CD4-positive, alpha-beta T cell treated with Interleukin-15 for 1 hour (primary cell): ENCODE measurements at places on chromosomes 12 and 14.

GRCh38 chr14:54845641-54846040, 57.0 kb downstream of the GCH1 start:
- DNase-seq, result no peak

- DNase-seq, result no peak
These were observed 97.2 kb upstream of the KRAS start for GRCh38 chr12:25347716-25348592.

GRCh38 chr12:32881107-32881506, 15.5 kb downstream of the PKP2 start:
- DNase-seq, result no peak

DNA sequence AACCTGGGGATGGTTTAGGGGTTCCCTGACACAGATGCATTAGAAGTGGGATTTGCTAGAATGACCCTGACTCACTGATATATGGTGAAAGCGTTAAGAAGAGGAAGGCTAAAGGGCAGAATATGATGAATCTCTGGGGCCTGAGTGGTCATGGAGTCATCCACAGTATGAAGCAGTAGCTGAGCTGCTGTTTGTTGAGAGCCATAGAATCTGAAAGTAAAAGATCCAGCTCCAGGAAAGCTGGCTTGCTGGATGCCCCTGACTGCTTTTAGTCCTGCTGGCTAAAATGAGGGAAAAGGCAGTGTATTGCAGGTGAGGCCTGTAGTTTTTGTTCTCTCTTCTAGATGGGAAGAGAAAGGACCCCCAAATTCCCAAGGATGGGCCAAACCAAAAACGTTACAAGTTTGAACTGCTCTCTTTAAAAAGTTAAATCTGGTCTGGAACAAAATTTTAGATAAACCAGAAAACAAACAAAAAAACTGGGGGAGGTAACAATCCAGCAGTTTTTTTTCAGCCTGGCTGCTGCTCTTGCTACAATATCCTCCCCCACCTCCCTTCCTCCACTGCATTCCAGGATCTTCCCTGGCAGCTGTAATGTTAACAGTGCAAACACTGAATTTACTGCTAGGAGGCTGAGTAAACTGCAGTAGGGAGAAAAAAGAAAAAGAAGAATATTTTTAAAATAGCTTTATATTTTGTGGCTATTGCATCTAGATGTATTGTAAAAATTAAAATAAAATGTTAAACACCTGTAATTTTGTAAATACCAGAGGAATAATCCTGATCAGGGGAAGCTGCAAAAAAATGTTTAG, 16.5 kb downstream of the SEL1L start:
- no peak for DNase-seq

DNA sequence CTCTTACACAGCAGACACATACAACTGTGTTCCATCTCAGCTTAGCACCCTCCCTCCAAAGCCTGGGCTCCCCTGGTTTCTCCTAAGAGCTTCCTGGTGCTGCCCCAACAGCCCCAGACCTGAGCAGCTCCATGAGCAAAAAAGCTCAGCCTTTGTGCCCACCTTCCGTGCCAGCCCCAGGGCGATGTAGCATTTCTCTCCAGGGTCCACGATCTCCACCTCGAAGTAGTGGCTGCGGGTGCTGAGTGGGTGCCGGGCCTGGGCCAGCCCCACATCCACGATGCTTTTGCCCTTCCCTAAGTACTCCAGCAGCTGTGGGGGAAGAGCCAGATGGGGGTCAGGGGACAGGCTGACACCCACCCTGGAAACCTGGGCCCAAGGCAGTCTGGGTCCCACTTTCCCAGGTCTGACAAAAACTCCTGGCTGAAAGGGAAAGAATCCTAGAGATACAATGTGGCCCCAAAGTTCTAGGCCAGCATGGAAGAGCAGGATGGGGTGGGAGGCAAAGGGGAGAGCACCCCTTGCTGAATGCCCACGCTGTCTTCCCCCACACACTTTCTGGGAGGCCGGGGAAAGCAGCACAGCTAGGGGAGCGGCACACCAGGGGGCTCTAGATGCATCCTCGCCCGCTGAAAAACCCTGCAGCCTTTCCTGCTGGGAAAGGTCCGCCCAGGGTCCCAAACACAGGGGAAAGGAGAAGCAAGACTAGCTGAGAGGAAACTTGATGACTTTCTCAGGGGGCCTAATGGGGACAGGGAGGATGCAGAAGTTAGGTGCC, 11.0 kb downstream of the SPRYD3 start:
- DNase-seq, result no peak

DNA sequence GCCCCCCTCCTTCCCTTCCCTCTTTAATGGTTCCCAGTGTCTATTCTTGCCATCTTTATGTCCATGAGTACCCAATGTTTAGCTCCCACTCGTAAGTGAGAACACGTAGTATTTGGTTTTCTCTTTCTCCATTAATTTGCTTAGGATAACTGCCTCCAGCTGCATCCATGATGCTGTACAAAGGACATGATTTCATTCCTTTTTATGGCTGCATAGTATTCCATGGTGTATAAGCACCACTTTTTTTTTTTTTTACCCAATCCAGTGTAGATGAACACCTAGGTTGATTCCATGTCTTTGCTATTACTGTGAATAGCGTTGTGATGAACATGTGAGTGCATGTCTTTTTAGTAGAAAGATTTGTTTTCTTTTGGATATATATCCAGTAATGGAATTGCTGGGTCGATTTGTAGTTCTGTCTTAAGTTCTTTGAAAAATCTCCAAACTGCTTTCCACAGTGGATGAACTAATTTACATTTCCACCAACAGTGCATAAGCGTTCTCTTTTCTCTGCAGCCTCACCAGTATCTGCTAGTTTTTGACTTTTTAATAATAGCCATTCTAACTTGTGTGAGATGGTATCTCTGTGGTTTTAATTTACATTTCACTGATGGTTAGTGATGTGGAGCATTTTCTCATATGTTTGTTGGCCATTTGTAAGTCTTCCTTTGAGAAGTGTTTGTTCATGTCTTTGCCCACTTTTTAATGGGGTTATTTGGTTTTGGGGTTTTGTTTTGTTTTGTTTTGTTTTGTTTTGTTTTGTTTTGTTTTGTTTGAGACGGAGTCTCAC, 26.0 kb downstream of the RPS29 start:
- DNase-seq, result no peak

GRCh38 chr14:23829736-23830471, 123.7 kb upstream of the DHRS4 start:
- no peak for DNase-seq

DNA sequence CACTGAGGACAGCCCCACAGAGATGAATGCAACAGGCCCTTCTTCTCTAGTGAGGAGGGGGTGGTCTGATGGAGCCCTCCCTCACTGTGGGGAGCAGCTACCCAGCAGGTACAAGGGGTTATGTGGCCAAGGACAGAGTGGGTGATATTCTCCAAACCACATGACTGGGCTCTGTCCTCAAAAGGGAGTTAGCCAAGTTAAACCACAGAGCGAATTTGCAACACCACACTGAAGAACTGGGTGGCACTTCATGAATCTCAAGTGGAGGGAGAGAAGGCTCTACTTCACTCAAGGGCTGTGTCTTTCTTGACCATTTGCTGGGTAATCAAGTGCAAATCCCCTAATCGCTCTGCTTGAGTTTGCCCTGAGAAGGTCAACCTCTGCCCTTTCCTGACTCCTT, 12.5 kb downstream of the GPR68 start:
- no peak for DNase-seq

GRCh38 chr12:130920119-130920703, 33.5 kb upstream of the ADGRD1 start:
- no peak for DNase-seq

DNA sequence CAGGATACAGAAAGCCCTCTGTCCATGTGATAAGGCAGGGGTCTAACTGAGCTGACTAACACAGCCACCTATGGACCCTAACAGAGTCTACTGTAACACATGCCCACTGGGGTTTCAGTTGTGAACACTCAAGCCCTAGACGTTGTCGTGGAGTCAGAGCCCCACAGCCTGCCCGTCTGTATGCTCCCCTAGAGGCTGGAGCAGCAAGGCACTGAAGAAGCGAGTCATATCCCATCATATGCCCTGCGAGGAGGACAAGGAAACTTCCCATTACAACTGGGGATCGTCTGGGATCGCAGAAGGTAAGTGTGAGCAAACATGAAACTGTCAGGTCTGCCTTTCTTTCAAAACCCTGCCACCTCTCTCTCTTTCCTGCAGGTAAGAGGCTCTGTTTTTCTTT, 138.1 kb downstream of the GPR65 start:
- no peak for DNase-seq

- no peak for DNase-seq
These were observed 36.2 kb downstream of the VDR start for GRCh38 chr12:47868552-47869031.

DNA sequence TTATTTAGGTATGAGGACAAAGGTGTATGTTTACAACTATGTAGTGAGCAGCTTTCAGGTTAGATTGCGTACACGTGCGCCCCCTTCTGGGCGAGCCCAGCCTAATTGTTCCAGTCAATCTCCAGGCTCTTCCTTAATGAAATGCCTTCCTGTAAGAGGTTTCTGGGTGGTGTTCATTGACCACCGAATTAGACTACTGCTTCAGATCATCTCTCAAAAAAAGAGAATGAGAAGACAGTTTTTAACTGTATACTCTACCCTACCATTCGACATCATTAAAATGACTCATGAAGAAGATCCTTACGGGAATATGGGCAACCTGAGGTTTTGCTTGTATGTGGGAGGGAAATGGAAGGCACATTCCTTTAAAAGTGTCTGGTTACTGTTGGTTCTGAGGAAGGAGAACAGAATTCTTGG, 2.1 kb downstream of the LUM start:
- no peak for DNase-seq

DNA sequence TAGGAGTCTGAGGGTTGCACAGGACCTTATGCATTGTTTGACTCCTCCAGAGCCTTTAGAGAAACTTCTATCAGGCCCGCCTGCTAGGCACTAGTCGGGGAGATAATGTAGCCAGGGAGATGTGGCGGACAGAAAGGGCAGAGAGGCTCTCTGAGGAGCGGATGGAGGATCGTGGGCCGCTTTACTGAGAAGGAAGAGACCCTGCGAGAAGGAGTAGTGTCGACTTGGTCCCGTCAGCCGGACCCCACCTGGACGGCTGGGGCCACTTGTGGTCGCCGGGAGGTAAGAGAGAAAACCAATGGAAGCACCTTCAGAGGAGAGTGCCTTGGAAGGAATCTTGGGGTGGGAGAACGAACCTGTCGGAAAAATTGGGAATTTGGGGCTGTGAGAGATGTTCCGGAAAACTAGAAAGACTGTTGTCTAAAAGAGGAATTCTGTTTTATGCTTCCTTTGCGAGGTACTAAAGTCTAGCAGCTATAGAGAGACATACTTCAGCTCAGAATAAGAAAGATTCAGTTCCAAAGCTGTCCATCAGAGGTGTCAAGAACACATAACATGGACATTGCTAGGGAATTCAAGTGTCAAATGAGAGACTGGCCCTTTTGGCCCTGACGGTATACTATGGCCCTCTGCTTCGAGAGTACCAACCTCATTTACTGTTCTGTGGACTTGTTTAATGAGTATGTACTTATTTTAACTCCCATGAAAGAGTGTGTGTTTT, 660 bp upstream of the MCRS1 start:
- no peak for DNase-seq

DNA sequence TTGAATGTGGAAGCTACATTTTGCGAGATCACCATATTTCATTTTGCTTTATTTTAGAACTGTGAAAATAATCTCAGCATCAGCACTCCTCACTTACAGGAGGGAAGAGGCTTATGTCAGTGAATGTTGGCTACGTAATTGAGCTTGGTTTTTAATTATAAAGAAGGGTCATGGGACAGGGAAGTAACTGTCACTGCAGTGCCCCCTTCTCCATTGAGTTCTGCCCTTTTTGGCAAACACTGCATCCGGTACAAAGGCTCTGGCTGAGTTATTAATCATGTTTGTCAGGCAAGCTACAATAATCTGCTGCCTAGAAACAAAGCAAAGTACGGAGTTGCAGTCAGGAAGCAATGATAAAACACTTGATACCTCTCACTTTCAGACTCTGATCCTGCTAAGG, 546.7 kb downstream of the SNAPC1 start:
- DNase-seq, result no peak

DNA sequence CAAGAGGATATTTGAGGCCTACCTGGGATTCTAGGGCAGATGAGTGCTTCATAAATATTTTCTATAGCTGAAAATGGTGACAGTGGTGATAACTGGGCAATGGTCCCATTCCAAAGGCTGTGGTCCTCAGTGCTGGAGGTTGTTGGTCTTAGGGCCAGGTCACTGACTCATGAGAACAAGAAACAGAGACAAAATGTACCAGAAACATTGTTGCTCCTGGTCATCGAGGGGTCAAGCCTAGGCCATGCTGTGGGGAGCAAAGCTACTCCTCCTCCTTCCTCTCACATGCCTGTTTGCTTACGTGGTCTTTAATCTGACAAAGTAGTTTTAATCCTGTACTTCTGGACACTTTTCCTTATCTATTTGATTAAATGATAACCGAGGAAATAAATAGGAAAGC, 33.8 kb downstream of the ERG28 start:
- DNase-seq, result no peak

DNA sequence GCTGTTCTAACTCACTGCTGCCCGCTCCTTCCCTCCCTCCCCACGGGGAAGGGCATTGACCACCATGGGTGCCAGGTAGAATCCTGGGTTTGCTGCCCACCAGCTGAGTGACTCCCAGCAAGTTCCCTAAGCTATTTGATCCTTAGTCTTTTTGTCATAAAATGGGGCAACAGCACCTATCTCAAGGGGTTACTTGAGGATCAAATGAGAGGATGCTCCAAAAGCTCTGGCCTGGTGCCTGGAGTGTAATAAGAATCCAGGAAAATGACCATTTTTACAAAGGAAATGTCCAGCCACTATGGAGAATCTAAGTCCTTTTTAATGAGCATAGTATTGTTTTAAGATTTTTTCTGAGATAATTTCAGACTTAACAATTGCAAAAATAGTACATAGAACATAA, 61.4 kb upstream of the CMKLR1 start:
- DNase-seq, result no peak

GRCh38 chr12:1279050-1279449, 288.0 kb downstream of the ERC1 start:
- no peak for DNase-seq

DNA sequence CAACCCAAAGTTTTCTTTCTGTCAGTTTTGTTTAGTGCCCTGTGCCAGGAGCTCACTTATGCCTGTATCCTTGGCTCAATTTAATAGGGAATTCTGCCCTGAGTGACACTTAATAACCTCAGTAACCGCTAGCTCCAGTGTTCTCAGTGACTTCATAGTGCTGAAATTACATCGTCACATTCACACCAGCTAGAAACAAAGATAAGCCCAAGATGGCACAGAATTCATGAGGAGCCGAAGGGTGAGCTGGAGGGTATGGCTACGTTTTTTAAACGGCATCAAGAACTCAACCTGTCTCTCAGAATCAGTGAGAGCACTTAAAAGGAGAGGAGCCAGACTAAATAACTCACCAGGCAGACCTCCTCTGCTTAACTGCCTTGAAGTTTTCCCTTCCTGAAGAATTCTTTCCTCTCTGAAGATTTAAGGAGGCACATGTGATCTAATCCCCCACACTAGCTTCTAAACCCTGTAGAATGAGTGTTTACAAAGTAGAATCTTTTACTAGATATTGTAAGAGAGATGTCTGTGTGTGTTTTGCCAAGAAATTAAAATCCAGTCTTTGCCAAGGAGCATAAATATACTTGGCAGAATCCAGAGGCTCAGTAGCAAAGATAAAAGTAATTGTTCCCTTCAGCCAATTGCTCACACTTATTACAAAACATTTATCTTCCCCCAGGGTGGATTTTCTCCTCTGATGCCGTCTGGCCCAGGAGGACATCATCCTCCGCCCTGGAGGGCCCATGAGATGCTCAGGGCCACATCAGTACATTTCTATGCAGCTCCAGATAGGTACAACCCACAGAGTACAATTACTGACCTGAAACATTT, 37.3 kb downstream of the PTGER2 start:
- no peak for DNase-seq

GRCh38 chr14:36070031-36070719, 106.3 kb downstream of the PTCSC3 start:
- DNase-seq, result no peak
